ENCODE measurements at places on chromosomes 1 and 21. TPM values are rescaled to one million over a fixed set of nuclear protein-coding genes. Genes with fewer than 3 reads are reported as not detected.

DNA sequence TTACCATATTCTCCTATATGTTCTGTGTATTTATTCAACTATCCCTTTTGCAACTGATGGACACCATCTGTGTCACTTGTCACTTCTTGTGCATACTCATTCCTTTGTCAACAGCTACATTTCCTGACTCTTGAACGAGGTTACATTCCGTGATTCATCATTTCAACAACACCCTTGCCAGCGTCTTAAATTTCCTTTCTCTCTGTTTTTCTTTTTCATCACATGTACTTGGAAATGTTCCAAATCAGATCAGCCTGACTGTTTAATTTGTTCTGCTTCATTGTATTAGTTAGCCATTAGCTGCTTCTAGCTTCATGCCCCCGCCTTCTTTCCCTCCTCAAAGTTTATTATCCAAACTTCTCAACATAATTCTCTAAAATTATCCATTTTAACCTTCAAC is 173.0 kb downstream of the ADGRL4 start:
- DNase-seq: no peak

- DNase-seq: peak; percentile 61
Observed at GRCh38 chr1:50969611-50970508, at the start of gene CDKN2C. CDKN2C (plus strand) TSS chr1:50970245; CDS start chr1:50970369, 124 bp downstream.

DNA sequence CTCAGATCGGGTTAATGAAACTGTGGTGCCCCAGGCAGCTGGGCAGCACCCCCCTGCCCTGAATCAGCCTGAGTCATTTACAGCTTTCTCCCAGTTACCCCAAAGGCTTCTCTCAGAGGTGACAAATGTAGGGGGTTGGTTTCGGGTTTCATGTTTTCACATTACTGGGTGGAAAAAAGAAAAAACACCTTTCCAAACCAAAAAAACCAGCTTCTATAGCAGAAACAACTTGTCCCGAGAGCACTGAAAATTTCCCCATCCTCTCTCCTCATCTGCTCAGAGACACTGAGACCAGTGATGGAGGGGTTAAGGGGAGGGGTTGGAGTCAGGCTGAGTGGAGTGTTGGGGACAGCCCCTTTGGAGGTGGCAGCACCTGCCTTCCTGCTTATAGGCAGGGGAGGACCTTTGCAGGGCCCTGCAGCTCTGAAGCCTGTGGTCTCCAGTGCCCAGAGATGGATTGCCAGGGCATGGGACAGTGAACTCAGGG is 15.6 kb downstream of the UTP11 start:
- no peak for DNase-seq

The GNG4 gene
- 17.2 TPM for total RNA-seq

- DNase-seq: no peak
Observed at GRCh38 chr1:118294875-118295642, 110.0 kb upstream of the SPAG17 start.

DNA sequence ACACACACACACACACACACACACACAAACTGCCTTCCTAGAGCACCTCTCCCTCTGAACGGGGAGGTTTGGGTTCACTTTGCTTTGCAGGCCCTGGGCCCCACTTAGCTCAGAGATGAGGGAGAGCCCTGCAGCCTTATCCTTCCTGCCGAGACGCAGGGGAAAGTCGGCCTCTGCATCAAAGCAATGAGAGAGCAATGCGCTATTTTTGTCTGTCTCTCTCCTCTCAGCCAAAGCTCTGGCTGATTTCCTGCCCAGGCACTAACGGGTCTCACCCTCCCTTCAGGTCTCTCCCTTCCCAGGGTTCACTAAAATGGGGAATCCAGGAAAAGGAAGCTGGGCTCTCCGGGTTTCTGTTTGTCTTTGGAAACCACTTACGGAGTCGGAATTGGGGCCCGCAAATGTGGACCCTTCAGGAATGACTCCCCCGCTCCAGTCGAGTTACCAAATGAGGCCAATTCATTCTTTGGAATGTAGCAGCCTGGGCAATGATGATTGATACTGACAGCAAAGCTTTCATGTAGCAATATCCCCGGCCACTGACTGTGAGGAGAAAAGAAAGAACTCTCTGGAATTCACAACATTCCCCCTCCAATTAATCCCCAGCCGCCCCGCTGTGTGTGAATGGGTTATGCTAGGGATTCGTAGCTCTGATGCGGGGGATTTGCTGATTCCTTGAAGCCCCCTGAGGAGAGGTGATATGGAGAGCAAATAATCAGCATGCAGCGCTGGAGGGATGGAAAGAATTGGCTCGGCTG is 61.5 kb upstream of the WLS start:
- DNase-seq: no peak

The SERTAD4 gene
- 7.1 TPM for total RNA-seq

DNA sequence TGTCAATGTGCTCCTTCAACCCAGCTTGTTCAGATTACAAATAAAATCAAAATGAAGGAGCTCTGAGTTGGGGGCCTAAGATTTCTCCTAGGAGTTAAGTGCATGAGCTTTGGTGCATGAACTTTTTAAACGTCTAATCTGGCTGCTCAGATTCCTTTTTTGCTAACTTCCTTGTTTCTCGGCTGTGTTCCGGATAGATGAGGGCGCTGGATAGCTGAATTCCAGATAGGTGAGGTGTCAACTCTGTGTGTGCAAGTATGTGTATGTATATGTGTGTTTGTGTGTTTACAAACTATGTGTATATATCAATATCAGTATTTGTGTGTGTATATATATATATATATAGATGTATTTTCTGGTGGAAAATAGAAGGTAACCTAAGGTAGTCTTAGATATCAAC is 37.5 kb upstream of the RCAN3 start:
- no peak for DNase-seq

- no peak for DNase-seq
Observed at GRCh38 chr1:12148958-12149790, 17.6 kb upstream of the TNFRSF1B start.

- no peak for DNase-seq
Observed at GRCh38 chr1:235907897-235908240, 41.2 kb upstream of the LYST start.

DNA sequence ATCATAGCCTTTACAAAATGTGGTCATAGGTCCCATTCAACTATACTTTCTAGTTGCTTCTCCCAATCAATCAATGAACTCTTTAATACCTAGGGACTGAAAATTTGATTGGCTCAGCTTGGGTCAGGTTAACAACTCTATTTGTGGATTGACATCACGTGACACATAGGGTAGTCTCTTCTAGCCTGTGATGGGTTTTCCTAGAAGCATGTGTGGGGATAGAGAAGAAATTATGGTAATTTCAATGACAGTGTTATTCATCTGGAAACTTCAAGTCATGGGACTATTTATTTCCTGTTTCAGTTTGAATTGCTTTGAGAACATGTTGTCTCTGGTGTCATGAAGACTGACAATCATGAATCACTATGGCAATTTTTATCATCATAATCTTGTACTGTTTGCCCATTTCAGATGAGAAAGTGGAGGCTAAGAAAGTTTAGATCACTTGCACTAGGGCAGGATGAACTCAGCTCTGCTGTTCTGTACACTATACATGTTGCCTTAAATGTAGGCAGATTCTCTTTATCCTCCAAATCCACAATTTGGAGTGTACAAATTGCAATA is 529.9 kb upstream of the BEND5 start:
- DNase-seq: no peak

DNA sequence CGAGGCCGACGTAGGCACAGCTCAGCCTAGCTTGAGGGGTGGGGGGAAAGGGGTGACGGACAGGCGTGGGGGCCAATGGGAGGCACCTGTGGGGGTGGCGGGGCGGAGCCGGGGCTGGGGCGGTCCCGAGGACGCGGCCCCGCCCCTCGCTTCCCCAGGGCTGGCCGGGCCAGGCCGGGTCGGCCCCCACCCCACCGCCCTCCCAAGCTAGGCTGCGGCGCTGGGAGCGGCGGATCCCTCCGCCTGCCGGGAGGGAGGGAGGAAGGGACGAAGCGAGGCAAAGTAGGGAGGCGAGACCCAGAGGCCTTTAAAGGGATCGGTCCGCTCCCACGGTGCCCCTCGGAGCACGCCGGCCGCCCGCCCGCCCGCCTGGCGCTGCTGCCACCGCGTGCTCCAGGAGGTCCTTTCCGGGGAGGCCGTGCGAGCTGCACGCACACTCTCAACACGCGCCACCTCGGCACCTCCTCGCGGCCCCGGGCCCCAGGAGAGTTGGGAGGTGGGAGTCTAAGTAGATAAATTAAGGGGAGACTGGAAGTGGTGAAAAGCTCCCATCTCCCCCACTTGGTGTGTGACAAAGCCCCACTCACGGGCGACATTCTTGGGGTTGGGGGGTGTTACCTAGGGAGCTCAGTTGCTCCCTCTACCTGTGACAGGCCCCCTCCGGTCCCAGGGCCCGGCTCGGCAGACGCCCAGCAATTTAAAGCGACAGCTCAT is 375 bp upstream of the MEF2D start:
- DNase-seq: peak; percentile 90

DNA sequence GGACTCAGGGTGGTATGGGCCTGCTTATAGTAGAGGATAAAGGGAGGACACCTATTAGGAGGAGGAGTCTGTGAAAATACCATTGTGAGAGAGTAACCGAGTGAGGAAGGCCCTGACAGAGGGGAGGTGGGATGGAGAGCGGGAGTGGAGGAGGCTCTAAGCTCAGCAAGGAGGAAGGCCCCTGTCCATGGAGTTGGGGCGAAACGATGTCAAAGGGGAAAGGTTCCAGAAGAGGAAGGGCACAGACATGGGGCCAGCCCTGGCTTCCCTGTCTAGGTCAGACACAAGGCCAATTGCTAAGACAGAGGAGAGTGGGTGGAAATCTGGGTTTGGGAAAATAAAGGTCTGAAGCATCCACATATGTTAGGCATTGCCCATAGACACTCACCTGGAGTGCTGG is 44.2 kb downstream of the ELK4 start:
- DNase-seq: no peak

The IVL gene
- not detected for total RNA-seq

The S100A3 gene
- not detected for total RNA-seq

The DCLRE1B gene
- 5.9 TPM for total RNA-seq

DNA sequence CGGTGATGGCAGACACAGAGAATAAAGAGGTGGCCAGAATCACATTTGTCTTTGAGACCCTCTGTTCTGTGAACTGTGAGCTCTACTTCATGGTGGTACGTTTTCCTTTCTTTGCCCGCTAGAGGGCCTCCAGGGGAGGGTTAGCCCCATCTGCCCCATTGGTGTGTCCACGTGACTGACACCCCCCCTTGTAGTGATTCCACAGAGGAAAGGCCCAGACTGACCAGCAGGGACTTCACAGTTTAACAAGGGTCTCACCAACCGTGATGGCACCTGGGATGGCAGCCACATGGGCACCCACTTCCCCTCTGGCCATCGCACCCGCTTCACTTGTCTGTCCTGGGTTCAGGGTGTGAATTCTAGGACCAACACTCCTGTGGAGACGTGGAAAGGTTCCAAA is 22.3 kb upstream of the SARS1 start:
- DNase-seq: no peak

GRCh38 chr1:2529784-2530512 is at the start of gene HES5:
HES5 (minus strand) TSS chr1:2530263; CDS start chr1:2530164, 99 bp downstream.
- no peak for DNase-seq

- DNase-seq: peak; percentile 26
Observed at GRCh38 chr1:2789986-2790581, 11.4 kb downstream of the TTC34 start.

The ZCCHC17 gene
- 41.2 TPM for total RNA-seq

All from dorsolateral prefrontal cortex (tissue), 122 donors.